Activated T-helper 9 cell treated with anti-CD3 and anti-CD28 coated beads, Interleukin-2, amount 50 U/mL, for 16 hours (primary cell): ENCODE measurements at places on chromosomes 16 and 17.

- DNase-seq, result no peak
These were observed 1.2 kb upstream of the AMFR start for GRCh38 chr16:56426585-56426984.

DNA sequence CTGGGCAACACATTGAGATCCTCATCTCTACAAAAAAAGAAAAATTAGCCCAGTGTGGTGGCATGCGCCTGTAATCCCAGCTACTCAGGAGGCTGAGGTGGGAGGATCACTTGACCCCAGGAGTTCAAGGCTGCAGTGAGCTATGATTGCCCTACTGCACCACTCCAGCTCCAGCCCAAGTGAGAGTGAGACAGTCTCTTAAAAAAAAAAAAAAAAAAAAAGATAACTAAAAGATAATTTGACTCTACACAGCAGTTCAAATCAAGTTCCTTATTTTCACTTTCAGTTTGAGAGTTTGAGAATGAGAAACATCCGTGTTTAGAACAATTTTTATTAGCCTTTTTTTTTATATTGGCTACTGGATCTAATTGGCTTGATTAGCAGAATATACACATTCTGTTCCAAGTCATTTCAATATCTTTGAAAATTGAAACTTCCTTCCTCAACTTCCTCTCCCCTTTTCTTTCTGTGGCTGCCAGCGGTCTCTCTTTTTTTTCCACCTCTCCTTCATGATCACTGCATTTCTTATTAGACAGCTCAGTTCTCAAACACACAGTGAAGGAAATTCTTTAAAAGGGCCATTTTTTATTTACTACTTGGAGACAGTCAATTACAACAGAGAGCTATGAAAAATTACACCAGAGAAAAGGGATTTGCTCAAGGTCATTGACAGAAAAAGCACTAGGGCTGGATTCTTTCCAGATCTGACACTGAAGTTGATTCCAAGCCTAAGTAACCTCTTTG, 4.5 kb upstream of the ACSF2 start:
- no peak for DNase-seq

DNA sequence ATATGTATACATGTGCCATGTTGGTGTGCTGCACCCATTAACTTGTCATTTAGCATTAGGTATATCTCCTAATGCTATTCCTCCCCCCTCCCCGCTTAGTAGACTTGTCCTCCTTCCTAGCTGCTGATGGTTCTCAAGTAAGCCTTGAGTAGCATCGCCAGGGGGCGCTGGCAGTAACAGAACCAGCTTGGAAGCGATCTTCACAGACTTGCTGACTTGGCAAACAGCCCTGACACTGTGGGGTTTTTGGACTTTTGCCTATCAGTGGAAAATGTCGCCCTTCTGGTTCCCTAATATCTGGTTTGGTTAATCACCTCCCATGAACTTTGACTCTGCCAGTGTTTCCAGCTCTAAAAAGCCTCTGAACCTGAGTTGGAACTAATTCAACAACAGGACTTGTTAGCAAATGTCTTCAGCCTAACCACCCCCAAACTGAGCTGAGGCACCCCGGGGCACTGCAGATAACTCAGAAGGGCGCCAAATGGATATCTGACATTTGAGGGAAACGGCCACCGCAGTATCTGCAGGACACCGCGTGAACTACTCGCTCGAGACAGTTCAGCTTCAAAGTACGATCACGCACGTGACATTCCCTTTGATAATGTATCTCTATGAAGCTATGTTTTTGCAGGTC, 15.4 kb upstream of the SPATA32 start:
- DNase-seq, result peak; percentile 81

DNA sequence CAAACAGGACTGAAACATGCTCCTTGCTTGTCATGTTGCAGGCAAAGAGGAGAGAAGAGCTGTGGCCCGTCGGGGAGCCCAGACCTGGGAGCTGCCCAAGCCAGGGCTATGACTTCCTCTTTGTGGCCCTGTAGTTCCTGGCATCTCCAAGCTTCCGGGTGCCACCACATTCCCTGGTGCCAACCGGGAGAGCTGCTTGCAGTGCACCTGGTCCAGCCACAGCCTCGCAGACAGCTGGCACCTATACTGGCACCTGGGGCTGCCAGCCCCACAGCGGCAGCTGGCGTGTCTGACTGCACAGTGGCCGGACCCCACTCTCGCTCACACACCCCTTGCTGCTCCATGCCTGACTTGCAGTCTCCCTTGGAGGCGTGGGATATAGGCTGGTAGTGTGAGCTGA, 37.1 kb upstream of the FOXJ1 start:
- DNase-seq, result no peak
